Cerebellar cortex (tissue), 1 donor: ENCODE measurements at places on chromosomes 11 and 22.

- no peak for DNase-seq
Observed at GRCh38 chr11:115665958-115666357, 161.7 kb upstream of the CADM1 start.

DNA sequence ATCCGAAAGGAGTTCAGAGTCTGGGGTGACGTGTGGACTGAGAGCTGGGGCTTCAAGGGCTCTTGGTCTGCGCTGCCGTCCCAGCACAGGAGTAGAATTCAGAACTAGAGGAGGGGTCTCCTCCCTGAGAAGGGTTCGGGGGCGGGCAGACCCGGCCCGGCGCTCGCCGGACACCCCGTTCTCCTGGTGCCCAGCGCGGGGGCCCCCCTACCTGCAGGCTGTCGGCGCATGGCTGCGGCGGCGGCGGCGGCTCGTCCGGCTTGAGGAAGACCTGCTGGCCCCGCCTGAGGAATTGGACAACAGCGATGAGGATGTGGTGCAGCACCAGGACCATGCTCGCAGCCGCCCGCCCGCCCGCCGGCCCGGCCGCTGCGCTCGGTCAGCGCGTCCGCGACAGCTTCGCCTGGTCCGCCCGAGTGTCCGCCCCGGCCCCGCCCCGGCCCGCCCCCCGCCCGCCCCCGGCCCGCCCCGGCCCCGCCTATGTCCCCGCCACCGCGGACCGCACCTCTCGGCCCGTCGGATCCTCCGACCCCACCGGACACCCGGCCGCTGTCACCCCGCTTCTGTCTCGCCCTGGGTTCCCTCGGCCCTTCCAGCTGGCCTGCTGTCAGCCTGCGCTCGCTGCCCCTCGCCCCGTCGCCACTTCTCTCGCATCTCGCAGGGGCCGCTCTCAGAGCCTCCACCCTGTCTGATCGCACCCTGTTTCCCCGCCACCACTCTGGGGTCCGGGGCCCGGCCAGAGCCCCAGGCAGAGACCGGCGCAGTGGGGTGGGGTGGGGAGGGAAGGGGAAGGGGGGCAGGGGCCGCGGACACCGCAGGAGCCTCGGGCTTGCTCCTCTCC lies 32.0 kb downstream of the PDE2A start:
- DNase-seq: peak; percentile 17

- no peak for DNase-seq
Observed at GRCh38 chr22:19834599-19834998, 20.1 kb downstream of the GNB1L start.

GRCh38 chr11:110859240-110859840 lies 147.1 kb upstream of the ARHGAP20 start:
- no peak for DNase-seq
